NCI-H1436 treated with DMSO at 0.1 percent for 48 hours (cell line): ENCODE measurements at places on chromosomes 1 and 21.

- no peak for DNase-seq
Measured at GRCh38 chr1:160159846-160160245, 8.4 kb downstream of the ATP1A4 start.

GRCh38 chr1:194184974-194185373 is 998.6 kb upstream of the B3GALT2 start:
- no peak for DNase-seq

GRCh38 chr1:97143236-97143882 is 421.8 kb downstream of the PTBP2 start:
- DNase-seq, result no peak

GRCh38 chr1:173447224-173447623 is 29.9 kb upstream of the PRDX6 start:
- DNase-seq, result no peak

DNA sequence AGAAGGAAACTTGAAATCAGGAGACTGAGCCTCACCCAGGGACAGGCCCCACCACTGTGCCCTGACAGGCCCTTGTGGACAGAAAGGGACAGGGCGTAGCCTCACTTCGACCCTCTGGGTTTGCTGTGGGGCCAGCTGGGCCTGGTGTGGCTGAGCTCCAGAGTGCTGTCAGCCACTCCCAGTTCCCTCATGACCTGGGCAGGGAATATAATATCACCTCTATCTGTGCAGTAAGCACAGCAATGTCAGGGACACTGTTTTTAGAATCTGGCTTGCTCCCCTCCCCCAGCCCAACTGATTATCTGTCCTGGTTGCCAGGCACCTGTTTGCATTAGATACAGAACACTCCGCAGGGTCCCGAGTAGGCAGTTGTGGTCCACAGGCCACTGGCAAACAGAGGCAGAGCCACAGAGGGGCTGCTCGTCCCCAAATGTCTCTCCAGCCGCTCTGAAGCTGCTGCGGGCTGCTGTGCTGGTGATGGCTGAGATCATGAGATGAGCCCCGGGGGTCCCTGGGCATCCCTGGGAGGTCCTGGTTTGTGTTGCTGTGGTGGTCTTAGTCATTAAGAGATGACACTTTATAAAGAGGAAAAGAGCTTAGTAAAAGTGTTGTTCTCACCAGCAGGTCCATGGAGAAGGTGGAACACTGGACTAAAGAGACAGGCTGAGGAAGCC is 51.6 kb downstream of the ETS2 start:
- DNase-seq, result no peak
